NCI-H774 (cell line): ENCODE measurements at places on chromosomes 4 and X.

DNA sequence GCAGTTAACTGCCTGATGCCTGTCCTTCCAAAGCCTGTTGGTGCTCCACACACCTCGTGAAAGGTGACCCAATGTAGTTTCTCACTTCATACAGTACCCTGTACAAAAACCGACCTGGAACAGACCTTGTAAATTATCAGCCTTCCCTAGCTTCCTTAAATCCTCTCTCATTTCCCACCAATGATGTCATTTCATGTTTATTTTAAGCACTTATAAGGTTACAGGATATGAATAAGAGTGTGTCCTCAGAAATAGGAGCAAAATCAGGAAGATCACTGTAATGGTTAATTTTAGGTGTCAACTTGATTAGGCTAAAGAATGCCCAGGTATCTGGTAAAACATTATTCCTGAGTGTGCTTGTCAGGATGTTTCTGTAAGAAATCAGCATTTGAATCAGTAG, 44.7 kb downstream of the TMEM150C start:
- DNase-seq: no peak

GRCh38 chr4:122047456-122048425, 95.9 kb upstream of the TRPC3 start:
- DNase-seq: no peak

GRCh38 chr4:77349796-77350195, 192.8 kb downstream of the CCNG2 start:
- peak; percentile 5 for DNase-seq

DNA sequence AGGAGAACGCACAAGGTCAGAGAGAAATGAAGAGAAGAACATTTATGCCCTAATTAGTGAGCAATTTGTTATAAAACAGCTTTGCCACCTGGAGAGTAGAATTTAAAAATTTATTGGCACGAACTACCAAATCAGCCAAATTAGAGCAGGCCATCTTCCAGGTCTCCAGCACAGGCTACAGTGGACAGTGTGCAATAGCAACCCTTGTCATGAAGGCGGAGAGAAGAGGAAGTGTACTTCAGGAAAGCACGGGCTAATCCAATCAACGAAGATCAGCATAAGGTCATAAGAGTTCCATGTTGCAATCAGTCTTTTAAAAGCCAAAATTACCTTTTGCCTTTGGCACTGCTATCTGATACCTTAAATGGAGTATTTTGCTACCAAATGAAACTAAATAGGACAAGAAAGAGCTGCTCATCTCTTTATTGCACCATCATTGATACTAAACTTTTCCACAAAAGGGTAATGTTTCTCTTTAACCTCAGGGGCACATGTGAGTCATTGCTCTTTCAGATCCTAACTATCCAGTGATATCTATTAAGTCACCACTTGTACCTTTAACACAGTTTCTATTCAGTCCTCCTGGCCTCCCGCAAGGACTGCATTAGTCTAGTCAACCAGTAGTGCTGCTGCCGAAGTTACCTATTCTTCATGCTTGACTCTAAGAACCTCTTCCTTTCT, 19.9 kb downstream of the ANK2 start:
- no peak for DNase-seq

GRCh38 chr4:180377741-180378140, 1865.5 kb upstream of the TENM3 start:
- DNase-seq: no peak
